ENCODE measurements at places on chromosomes 12 and 14. TPM values are rescaled to one million over a fixed set of nuclear protein-coding genes. Genes with fewer than 3 reads are reported as not detected.

Gene FSCB
- not detected for polyA plus RNA-seq

Gene ACSS3
- polyA plus RNA-seq, result 1.9 TPM

Gene RPGRIP1
- 0.31 TPM for polyA plus RNA-seq

Gene RNASE7
- polyA plus RNA-seq, result not detected

Gene PTCSC3
- not detected for polyA plus RNA-seq

Gene GNG2
- 4.8 TPM for polyA plus RNA-seq

Gene MRPL52
- polyA plus RNA-seq, result 85.0 TPM

DNA sequence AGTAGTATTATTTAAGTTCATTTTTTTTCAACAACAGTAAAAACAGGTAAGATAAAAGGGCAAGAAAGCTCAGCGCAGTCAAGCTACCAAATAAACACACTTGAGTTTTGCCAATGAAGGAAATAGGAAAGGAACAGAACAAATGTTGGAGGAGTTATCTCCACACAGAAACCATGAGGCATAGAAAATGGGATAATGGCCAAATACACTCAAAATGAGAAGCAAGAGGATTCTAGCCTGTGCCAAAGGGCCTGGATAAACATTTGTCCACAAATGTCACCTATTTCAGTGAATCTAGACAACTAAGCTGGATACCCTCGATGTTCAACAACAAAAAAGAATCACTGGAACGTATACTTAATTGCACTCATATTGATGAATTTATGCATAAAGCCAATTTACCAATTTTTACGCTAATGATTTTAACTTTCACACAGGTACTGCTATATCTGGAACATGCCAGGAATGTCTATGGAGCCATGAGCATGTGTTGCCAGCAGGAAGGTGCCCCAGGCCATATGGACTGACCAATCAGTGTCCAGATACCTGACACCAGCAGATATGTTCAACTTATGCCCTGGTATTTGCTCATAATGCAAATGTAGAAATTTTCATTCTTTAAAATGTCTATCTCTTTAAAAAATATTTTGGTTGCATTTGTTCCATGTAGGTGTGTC, 21.1 kb downstream of the ST8SIA1 start:
- no peak for DNase-seq

- no peak for DNase-seq
Measured at GRCh38 chr14:102728501-102728900, 48.7 kb upstream of the TRAF3 start.

- DNase-seq, result no peak
Measured at GRCh38 chr12:66235626-66236281, 46.7 kb downstream of the IRAK3 start.

DNA sequence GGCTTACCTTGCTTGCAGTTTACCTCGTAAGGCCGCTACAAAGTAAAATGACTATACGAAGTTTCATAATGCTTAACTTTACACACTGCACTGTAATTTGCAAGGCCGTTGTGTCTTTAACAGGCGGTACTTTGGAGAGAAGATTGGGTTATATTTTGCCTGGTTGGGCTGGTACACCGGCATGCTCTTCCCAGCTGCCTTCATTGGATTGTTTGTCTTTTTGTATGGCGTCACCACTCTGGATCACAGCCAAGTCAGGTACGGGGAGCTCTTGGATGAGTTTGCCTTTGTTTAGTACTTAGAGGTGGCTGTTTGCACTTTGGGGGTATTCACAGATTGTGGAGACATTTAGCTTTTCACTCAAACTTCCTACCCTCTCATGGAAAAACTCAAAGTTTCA, 167.8 kb downstream of the SLC5A8 start:
- DNase-seq, result peak; percentile 44

GRCh38 chr14:52405314-52405713, 91.2 kb downstream of the PTGER2 start:
- DNase-seq, result no peak

DNA sequence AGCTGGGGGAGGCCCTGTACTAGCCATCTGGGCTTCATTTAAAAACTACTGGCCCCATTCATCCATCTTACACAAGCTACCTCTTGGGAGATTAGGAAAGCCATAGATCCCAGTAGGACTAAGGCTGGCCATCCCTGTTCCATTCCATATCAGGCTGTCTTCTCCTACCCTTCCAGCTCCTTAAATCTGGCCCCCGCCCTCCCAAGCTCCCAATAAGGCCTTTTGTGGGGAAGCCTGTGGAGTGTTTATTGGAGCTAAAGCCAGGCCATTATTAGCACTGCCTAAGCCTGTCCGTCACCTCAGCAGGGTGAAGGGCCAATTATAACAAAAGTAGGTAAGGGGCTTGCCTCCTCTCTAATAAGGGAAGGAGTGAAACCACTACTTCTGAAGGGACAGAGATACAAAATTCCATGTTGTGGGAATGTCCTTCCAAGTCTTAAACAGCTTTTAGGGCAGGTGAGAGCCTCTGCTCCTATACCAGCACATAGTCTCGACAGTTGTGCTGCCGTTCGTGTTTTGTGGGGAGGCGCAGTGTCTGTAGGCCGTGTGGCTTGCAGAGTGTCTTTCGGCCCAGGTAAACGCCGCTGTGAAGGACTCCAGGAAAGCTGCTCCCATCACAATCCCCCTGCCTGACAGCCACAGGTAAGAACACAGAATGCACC, 3.7 kb downstream of the MYL6 start:
- no peak for DNase-seq

DNA sequence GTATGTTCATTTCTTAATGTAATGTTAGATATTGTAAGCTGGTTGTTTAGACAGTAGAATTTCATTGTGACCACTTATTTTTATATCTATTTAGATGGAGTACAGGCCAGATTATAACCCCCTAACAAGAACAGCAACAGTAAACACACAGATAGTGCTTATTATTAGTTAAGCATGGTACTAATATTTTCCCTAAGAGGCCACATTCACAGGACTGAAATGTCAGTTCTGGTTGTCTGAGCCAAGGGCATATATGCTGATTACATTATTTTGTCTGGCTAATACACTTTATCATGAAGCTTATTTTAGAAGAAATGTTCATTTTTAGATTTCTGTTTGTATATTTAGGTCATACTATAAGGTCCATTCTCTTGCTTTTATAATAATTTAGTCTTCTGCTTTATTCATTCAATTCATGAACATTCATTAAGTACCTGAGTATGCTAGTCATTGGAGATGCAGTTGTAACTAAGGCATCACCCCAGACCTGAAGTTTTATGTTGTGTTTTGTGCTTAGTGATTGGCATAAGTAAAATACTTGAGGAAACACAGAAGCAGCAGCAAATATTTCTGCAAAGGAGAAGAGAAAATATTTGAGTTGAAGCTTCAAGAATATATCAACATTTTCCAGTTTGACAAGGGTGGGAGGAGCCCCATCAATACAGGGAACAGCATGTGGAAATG, 413.7 kb downstream of the RAD51B start:
- DNase-seq, result no peak

DNA sequence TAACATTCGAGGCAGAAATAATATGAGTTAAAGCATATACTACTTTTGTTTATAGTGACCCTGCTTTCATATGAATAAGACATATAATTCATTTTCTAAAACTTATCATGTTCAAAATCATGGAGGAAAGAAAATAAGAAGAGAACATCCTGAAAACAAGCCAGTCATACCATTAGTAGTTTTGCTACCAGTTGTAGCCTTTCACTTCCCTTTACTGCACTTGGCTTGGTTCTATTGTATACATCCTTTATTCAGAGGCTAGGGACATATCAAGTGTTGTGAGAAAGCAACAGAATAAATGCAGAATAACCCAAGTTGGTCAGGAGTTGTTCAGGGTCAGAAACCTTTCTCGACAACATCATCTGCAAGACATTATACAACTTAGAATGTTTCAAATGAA, 598.7 kb downstream of the SOX5 start:
- DNase-seq, result no peak

GRCh38 chr14:42499137-42499536, 892.5 kb downstream of the LRFN5 start:
- no peak for DNase-seq

DNA sequence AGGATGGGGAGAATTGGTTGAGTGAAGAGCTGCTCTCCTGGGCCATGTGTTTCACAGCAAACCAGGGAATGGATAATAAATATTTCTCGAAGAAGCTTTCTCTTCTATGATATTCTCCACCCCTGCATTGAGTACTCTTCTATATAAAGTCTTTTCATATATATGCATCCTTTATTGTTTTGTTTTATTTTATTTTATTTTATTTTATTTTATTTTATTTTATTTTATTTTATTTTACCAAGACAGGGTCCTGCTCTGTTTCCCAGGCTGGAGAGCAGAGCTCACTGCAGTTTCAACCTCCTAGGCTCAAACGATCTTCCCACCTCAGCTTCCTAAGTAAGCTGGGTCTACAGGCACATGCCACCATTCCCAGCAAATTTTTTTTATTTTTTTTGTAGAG, 85.8 kb downstream of the SCN8A start:
- no peak for DNase-seq

DNA sequence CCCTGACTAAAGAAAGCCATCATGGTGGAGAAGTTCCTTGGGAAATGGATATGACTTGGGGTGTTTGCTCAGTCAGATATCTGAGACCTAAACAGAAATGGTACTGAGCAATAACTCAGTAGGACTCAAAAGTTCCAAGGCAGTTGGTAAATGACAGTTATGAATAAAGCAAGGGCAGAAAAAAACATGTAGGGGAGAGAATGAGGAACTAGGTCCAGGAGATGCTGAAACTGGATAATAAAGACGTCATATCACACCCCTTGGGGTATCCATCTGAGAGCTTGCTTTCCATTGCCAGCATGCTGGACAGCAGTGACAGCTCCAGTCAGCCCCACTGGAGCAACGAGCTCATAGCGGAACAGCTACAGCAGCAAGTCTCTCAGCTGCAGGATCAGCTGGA, 37.5 kb downstream of the RPGRIP1 start:
- DNase-seq, result no peak

- DNase-seq, result no peak
Measured at GRCh38 chr12:38101753-38102152, 214.8 kb upstream of the ALG10B start.

DNA sequence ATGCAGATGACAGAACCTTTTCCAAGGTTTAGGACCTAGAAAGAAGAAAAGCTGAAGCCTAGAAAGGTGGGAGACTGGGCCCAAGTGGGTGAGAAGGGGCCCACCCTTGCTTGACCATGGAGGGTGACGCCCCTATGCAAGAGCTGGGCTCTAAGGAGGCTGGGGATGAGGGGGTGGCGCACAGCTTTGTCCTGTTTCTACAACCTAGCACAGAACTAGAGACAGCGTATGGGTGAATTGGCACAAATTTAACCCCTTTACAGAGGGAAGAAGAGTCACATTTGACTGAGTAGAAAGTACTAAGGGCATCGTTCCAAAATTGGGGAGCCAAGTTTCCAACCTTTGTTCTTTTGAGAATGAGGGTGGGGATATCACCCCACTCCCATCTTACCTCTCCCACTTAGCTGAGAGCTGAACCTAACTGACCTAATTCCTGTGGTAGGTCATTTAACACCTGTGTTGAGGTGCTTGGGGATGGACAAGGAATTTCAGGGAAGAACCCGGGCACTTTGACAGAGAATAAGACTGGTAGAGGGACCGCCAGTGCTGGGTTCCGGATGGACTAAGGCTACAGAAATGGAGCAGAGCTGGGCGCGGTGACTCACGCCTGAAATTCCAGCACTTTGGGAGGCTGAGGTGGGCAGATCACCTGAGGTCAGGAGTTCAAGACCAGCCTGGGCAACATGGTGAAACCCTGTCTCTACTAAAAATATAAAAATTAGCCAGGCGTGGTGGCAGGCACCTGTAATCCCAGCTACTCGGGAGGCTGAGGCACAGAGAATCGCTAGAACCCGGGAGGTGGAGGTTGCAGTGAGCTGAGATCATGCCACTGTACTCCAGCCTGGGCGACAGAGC, 5.2 kb downstream of the NFKBIA start:
- no peak for DNase-seq

DNA sequence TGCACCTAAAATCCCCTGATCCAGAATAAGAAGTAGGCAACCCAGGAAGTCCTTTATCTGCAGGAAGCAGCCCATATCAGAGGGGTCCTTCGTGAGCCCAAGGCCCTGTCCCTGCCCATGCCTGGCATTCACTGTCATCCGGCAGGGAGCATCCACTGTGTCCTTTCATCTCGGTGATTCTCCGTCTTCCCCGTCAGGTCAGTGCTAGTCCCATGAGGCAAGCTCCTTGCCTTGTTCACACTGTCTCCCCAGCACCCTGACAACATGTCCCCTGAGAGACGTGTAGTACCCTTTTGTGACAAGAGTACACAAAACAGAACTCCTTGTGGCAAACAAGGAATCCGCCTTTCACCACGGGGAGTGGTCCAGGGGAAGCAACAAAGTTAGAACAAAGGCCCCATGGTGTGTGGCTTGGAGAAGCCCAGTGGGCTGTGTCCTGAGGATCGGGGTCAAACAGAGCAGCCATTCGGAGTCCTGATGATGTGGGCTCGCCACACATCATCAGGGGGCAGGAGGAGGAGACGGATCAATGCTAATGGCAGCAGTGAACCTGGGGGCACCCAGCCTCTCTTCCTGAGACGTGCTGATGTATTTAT, 112.1 kb downstream of the DICER1 start:
- DNase-seq, result no peak

DNA sequence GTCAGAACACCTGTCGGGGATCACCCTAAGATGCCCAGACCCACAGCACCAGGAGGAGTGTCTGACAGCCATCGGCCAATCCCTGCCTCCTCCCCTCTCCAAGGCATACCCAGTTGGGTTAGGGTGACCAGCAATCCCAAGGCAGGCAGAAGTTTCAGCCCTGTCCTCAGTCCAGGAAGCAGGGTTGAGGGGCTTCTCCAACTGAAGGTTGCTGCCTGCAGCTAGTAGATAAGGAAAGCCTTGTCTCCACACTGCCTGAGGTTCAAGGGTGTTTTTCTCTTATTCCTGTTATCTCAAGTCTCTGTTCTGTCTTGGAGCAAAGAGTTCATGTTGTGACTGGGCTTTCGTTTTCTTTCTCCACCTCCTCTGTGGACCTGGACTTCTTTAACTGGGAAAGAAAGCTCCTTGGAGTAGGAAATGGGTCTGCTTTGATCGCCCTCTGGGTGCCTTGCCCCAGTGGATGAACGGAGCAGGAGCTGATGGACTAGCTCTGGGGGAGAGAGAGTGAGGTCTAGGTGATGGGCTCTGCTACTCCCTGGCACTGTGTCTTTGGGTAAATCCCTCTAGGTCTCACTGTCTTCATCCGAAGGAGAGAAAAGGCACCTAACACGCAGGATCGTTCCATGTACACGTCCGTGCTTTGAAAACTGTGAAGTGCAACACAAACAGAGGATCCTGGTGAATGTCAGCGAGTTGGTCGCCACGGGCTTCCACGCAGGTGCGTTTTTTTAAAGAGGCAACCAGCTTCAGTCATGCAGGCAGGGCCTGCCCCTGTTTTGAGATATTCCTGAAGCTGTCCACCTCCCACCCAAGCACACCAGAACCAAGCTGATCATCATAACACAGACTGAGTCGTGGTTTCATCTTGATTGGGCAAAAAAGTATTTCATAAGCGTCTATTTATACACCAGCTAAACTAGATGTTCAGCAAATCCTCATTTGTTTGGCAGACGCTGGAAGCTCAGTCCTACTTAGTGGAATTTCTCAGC, 52.5 kb upstream of the FOXN3 start:
- no peak for DNase-seq

All from pancreas (tissue), 10 donors.